Spleen (tissue), 13 donors: ENCODE measurements at places on chromosomes 11 and 22.

DNA sequence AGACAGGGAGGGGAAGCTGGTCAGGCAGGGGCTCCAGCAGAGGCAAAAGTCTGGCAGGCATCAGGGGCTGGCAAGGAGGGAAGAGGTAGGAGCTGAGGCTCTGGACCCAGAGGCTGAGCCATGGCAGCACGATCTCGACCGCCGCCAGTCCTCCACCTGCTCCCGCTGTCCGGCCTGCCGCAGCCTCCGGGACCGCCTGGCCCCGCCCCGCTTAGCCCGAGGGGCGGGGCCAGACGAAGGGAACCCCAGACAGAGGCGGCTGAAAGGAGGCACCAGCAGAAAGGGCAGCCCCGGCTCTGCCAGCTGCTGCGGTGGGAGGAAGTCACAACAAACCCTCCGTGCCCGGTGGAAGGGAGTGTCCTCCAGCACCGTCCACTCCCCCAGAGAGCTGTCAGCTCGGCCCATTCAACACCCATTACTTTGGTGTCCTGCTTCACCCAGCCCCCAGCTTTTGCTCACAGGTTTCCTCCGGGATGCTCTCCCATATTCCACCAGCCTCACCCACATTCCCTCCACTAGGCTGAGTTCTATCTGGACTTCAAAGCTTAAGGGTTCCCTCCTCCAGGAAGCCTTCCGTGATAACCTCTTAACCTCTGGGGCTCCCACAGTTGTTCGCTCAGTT is at the start of gene MFNG:
Gene MFNG, minus strand, starts transcription at position 161 of the 622 bp plus-strand sequence. CDS start 207 bp downstream, outside the sequence.
- peak; percentile 96 for DNase-seq

GRCh38 chr11:78548911-78549590 is 25.6 kb downstream of the NARS2 start:
- no peak for DNase-seq

- no peak for DNase-seq
Observed at GRCh38 chr11:30553521-30554110, 32.5 kb downstream of the MPPED2 start.

GRCh38 chr11:115985896-115986295 is 481.7 kb upstream of the CADM1 start:
- no peak for DNase-seq

GRCh38 chr11:13229711-13230318 is 47.8 kb upstream of the BMAL1 start:
- no peak for DNase-seq

- DNase-seq, result no peak
Observed at GRCh38 chr11:131474947-131475346, 104.5 kb downstream of the NTM start.

- DNase-seq, result no peak
Observed at GRCh38 chr11:32529994-32530588, 53.5 kb upstream of the EIF3M start.

GRCh38 chr11:43923406-43924111 is 18.9 kb upstream of the C11orf96 start:
- no peak for DNase-seq

DNA sequence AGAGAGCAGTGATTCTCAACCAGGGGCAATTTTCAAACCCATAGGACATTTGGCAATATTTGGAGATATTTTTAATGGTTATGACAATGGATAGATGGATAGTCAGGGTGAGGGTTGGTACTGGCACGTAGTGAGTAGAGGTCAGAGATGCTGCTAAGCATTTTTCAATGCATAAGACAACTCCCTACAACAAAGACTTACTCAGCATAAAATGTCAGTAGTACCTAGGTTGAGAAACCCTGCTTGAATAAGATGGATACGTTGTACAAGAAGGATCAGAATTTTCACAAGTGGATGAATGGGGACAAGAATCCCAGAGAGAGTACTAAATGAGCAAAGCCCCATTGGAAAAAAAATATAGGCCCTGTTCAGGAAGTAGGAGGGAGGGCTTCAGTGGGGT is 11.9 kb upstream of the LIN7C start:
- no peak for DNase-seq

DNA sequence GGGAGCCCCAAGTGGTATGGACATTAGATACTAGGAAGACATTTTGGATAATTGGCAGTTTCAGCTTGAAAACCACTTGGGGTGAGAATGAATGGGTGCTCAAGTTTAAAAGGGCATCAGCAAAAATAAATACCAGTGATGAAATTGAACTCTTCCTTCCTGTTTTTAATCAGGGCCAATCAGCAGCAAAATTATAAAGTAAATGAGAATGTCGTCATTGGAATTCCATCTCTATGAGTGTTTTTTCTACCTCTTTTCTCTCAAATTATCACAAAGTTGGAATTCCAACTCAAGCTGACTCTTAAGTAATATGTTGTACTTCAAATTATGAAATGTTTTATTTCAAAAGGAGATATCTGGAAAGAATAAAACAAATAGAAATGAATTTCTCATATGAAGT is 730.6 kb downstream of the METTL15 start:
- DNase-seq, result no peak

GRCh38 chr11:14445542-14446530 is 53.8 kb downstream of the COPB1 start:
- DNase-seq, result no peak

GRCh38 chr11:2203440-2204259 is 32.0 kb upstream of the TH start:
- DNase-seq, result peak; percentile 61

DNA sequence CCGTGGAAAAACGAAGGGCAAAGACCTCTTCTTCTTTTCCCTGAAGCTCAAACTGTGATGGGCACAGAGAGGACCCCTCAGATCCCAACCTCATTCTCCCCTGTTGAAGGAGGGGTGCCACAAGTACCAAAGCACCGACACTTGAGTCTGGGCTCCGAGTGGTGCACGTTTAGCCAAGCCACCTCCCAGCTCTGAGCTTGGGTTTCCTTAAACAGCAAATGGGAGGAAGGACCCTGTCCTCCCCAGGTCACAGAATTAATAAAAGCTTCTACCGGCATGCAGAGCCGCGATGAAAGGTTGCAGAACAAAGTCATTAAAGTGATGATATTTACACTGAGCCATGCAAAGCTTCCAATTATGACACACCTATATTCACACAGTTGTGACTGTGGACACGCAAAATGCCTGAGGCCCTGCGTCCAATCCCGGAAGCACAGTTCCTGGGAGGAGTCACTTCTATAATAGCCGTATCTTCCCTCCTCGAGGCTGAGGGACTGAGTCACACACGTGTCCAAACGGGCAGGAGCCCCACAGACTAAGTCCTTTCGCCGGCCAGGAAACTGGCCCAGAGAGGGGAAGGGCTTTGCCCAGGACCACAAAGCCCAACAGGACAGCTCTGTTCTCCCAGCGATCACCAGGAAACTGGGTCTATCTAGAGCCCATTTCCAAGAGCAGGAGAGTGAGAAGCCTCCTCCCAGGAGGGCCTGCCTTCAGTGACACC is 922 bp upstream of the CSNK1E start:
- DNase-seq, result no peak

DNA sequence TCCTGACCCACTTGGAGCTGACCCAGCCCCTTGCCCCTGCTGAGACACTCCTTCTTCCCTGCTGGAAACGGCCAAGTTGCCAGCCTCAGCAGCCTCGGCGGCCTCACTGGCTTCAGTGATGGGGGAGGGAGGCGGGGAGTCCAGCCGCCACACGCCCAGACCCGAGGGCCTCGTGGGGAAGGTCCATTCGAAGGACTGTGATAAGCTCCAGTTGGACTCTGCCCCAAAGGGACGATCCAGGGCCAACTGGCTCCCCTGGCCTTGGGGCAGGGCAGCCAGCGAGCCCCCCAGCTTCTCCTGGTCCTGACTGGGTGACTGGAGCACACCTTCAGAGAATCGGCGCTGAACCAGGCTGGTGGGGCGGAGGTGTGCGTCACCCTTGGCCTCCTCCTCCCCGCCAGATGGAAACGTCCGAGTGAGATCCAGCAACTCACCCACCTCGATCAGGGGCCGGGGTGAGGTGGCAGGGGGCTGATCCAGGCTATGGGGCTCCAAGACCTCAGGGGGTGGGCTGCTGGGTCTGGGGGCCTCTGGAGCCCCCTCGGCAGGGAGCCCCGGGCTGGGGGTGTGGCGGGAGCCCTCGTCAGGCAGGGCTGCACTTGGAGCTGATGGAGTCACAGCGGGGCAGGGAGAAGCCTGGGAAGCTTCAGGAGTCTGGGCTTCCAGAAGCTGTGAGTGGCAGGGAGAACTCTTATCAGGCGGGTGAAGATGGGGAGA is 11.5 kb downstream of the TNKS1BP1 start:
- peak; percentile 70 for DNase-seq

DNA sequence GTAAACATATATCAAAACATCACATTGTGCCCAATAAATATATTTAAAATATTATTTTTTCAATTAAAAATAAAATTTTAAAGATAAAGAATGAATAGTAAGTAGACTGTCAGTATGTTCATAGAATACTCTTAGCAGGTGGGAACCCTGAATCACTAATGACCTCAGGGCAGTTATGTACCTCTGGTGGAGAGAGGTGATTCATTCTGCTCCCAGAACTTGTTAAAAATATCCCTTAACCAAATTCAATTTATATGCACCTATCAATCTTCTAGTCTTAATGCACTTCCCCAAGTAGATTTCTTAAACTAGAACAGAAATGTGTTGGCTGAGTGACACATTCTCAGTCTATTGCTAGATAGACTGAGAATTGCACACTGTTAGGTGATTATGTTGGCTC is 183.9 kb upstream of the SYN3 start:
- no peak for DNase-seq

DNA sequence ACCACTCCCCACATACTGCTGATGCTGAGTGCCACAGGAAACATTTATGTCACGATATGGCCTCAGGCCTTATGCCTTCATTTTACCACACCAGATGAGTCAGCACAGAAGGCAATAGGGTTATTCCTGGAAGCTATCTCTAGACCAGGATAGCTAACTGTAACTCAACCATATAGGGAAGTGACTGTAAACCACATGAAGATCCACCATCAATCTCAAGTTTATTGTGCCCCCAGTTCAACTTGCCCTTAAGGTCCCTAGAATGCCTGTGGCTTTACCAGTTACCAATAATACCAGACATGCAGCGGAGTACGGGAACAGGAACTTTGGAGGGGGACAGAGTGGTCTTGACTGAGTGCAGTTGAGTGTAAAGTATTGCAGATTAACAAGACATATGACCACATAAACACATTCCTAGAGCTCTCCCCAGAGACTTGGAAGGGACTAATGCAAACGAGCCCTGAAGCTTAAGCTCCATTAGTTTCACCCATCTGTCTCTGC is 180.9 kb downstream of the KIF18A start:
- DNase-seq, result no peak
